Activated CD4-positive, CD25-positive, alpha-beta regulatory T cell treated with anti-CD3 and anti-CD28 coated beads, Interleukin-2, amount 50 U/mL, for 72 hours (primary cell): ENCODE measurements at places on chromosomes 2 and 18.

- DNase-seq: no peak
Measured at GRCh38 chr2:121707920-121708361, 28.7 kb downstream of the NIFK start.

GRCh38 chr2:165401285-165401852 lies 68.1 kb upstream of the CSRNP3 start:
- DNase-seq: no peak

DNA sequence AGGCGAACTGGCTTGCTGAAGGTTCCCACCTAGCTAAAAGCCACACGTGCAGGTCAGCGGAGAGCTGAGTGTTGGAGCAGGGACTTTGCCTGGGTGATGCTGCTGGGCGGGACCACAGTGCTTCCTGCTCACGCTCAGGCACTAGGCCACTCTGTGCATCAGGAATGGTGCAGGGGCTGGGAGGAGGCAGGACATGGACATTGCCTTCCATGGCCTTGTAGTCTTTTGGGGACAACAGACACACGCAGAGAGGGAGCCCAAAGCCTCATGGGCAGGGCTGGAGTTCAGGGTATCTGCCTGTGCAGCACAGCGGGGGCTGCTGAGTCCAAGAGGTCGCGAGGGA lies 207.2 kb downstream of the ZBTB7C start:
- no peak for DNase-seq

GRCh38 chr18:2932247-2933181 lies 80.4 kb downstream of the LPIN2 start:
- DNase-seq: no peak

GRCh38 chr2:159003555-159003954 lies 35.1 kb downstream of the TANC1 start:
- no peak for DNase-seq

DNA sequence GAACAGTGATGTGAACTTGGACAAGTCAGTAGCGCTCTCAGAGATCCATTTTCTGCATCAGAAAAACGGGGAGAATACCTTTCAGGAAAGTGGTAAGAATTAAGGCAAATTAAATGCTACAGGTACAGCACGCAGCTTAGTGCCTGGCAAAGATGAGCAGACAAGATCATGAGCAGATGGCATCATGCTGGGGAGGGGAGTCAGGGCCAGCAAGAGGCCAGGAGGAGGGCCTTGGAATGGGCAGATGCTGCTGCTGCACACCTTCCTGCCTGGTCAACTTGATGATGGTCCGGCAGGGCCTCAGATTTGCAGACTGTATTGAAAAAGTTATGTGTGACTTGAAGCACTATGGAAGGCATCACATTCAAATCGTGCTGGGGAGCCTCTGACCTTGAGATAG lies 72.9 kb downstream of the GALNT14 start:
- DNase-seq: no peak

GRCh38 chr2:27723372-27724144 lies 48.0 kb upstream of the MRPL33 start:
- no peak for DNase-seq

- DNase-seq: no peak
Measured at GRCh38 chr2:171836146-171836910, 57.7 kb downstream of the SLC25A12 start.

DNA sequence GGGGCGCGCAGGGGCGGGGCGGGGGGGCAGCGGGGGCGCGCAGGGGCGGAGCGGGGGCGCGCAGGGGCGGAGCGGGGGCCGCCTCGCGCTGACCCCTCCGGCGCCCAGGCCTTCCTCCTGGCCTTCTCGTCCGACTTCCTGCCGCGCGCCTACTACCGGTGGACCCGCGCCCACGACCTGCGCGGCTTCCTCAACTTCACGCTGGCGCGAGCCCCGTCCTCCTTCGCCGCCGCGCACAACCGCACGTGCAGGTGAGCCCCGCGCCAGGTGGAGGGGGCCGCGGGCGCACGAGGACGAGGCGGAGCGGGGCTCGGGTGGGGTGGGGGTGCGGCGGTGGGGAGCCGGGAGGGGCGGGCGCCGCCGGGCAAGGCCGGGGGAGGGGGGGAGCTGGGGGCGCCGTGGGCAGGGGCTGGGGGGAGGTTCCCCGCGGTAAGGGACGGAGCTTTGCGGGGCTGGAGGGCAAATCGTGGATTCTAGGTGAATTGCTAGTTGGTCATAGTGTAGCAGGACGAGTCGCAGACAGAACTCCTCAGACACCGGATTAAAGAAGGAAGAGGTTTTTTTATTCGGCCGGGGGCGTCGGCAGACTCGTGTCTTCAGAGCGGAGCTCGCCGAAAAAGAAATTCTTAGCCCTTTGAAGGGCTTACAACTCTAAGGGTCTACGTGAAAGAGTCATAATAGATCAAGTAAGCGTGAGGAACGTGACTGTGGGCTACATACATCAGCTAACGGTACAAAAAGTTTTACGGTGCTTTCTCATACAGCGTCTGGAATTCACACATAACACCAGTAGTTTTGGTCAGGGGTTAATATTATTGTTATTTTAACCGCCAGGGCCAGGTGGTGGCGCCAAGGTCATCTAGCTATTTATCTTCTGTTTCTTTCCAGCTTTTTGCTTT lies 29.9 kb downstream of the ANO7 start:
- peak; percentile 53 for DNase-seq

DNA sequence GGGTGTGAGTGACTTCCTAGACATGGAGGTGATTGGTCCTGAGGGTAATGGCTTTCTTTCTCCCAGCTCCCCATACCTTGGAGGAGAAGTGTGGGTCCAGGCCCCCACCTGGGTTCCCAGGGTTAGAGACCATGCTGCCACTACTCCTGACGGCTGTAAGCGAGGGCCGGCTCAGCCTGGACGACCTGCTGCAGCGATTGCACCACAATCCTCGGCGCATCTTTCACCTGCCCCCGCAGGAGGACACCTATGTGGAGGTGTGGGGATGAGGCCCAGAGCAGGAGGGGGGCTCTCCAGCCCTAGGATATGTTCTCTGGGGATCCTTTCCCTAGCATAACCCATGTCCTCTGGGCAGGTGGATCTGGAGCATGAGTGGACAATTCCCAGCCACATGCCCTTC lies 21.8 kb downstream of the CAD start:
- DNase-seq: no peak

- DNase-seq: no peak
Measured at GRCh38 chr2:232395586-232395985, 11.1 kb upstream of the ALPG start.

DNA sequence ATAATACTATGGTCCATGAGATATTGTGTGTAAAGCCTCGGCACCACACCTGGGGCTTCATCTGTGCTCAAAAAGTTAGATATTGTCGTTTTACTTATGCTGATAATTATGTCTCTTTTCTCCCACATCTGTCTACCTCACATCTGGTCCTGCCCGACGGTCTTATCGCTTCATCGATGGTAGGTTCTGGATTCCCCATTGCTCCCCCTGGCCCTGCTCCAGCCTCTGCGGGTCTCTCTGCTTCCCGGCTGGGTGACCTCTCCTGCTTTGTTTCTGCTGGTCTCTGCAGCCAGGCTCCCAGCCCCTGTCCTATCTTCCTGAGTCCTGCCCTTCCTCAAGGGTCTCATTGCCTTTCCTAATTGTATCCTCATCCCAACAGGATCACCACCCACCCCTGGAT lies 294.2 kb downstream of the NDUFA10 start:
- DNase-seq: no peak

GRCh38 chr18:26482569-26482968 lies 65.8 kb downstream of the KCTD1 start:
- no peak for DNase-seq

GRCh38 chr2:37315364-37315763 lies 9.3 kb downstream of the PRKD3 start:
- no peak for DNase-seq

DNA sequence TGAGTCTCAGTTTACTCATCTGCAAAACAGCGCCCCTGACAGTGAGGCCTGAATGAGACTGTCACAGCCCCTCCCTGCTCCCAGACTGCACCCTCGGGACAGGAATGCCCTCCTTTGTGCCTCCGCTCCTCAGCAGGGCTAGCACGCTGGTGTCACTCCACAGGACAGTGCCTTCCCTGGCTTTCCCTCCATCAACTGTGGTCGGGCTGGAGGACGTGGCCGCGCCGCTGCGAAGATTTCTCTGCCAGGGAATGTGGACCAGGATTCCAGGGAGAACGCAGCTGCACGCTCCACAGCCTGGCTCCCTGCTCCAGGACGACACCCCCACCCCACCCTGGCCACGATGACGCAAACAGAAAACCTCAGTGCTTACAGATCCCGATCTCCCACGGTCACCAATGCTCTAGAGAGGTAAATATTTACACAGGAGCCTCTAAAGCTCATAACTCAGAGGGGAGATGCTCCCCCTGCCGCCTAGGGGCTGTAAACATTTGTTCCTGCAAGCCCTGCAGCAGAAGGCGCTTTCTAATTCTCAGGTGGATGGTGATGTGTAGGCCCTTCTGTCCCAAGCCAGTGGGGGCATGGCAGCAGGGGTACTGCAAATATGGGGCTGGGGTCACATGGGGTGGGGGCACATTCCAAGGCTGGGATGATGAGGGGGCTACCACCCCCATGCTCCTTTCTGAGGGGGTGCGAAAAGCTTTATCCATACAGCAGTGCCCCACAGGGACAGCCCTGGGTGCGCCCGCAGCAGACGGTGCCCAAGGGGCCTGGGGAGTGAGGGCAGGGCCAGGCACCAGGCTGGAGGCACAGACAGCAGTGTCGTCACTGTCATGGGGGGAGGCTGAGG lies 12.4 kb downstream of the HS6ST1 start:
- DNase-seq: no peak

DNA sequence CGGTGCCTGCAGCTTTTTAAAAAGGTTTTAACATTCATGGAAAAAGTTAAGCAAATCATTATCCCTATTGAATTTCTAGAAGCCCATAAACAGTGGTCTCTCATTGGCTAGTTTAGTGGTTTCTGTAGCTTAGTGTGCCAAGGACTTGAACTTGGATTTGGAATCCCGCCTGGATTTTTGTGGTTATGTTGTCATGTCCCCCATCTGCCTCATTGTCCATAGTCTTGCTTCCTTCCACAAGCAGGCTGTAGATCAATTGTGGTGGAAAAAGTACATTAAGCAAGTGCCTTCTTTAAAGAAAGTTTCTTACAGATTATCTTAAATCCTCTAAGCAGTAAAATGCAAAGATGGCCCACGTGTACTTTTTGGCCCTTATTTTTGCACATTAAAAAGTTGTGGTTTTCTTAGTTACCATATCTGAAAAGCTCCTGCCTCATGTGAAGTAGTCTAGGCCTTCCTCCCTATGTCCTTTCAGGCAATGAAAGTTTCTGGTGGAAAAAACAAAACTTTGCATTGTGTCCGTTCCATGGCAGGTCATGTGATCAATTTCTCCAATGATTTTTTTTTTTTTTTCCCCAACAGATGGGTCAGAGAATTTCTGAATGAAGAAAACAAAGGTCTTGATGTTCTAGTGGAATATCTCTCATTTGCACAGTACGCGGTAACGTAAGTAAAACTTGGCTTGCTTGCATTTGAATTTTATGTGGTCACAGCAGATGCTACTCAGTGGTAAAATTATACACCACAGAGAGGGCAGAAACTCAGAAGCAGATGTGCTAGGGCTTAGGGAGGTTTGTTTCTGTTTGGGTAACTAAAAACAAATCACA lies 158.9 kb downstream of the PRPF40A start:
- no peak for DNase-seq

- no peak for DNase-seq
Measured at GRCh38 chr2:104584393-104584792, 269.5 kb upstream of the POU3F3 start.

DNA sequence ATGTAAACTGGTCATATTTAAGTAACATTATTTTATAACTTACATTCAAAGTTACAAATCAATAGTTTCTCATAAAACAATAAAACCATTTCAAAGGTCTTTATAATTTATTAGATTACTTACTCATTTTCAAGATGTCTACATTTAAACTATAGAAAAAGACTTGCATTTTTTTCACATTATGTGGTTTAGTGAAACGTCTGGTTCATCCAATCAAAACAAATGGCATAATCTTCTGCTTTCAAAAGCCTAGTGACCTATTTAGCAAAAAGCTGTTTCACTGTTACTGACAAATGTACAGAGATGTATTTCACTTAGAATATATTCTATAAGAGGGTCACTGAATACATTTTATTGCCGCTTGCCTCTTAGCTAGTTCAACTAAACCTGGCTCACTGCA lies 49.3 kb upstream of the MCM6 start:
- DNase-seq: no peak

DNA sequence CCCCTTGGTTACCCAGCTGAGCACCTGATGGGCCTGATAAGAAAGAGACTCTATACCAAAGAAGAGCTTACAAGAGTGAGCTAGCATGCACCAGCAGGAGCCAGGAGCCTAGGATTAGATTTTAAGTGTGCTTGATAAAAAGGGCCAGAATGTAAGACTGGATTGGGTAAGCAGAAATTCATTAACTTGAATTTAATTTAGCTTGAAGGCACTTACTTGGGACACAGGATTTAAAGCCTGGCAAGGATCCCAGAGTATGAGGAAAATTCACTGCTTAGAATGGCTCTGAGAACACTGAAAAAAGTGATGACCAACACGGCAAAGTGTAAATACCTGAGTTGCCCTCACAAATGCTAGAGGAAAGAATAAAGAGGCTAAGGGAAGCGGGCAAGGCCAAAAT lies 91.3 kb upstream of the RBBP8 start:
- DNase-seq: no peak

DNA sequence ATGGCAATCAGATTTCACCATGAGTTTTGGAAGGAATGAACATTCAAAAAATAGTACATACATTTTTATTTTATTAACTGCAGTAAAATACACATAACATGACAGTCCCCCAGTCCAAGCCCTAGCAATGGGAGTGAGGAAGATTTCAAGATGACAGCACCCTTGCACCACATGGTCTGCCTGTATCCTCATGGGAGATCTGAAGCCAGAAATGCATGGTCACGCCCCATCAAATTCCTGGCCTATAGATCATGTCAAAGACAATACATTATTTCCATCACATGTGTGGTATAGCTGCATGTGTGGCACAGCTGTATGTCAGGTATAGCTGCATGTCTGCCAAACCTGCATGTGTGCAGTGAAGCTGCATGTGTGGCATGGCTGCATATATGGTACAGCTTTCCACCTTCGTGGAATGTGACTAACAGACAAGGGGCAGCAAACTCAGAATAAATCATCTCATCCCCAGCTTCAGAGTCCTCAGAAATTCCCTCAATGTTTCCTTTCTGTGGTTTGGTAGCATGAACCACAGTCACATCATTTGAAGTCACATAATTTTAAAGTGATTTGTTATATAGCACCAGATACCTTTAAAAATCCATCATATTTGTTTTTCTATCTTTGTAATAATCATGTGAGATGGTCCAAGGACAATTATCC lies 518.2 kb upstream of the SOX11 start:
- DNase-seq: no peak

DNA sequence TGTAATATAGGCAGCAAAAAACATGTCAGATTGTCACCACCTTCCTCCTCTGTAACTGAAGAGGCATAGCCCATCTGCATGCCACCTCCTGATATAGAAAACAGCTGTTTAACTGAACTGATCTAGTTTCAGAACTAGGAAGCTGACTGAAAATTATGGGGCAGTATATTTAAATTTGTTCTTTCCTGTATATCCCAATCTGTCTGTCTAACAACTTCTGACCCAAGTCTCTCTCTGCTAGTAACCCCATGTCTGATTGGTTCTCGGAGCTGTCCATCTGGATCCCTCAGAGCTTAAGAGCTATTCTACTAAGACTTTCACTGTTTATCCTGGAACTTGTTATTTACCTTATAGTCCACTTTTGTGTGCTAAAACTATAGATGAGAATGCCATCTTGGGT lies 68.2 kb upstream of the SLC35G4 start:
- no peak for DNase-seq
